ENCODE measurements at places on chromosomes 4 and X. TPM values are rescaled to one million over a fixed set of nuclear protein-coding genes. Genes with fewer than 3 reads are reported as not detected.

The MOB1B gene
- polyA plus RNA-seq: not detected

The NALF2 gene
- polyA plus RNA-seq: not detected

The GAB3 gene
- polyA plus RNA-seq: 23.6 TPM

The BEND2 gene
- polyA plus RNA-seq: not detected

The GPM6B gene
- 0.11 TPM for polyA plus RNA-seq

The N4BP2 gene
- 2.9 TPM for polyA plus RNA-seq

The TACC3 gene
- polyA plus RNA-seq: 5.0 TPM

The SLC4A4 gene
- 4.4 TPM for polyA plus RNA-seq

The OPHN1 gene
- polyA plus RNA-seq: not detected

The RADX gene
- polyA plus RNA-seq: 1.3 TPM

The TRPC5OS gene
- not detected for polyA plus RNA-seq

The CABS1 gene
- not detected for polyA plus RNA-seq

The KIAA1210 gene
- not detected for polyA plus RNA-seq

The GRIA3 gene
- polyA plus RNA-seq: not detected

The AVPR2 gene
- polyA plus RNA-seq: not detected

The WDR17 gene
- not detected for polyA plus RNA-seq

The CCDC149 gene
- polyA plus RNA-seq: not detected

The LARP1B gene
- polyA plus RNA-seq: 7.3 TPM

The KCNIP4 gene
- not detected for polyA plus RNA-seq

The MRFAP1L1 gene
- 81.3 TPM for polyA plus RNA-seq

The RBM47 gene
- polyA plus RNA-seq: 1.9 TPM

GRCh38 chrX:132614297-132614696, 125.5 kb upstream of the MBNL3 start:
- no peak for DNase-seq

GRCh38 chrX:17802756-17803155, 58.3 kb downstream of the RAI2 start:
- no peak for DNase-seq

DNA sequence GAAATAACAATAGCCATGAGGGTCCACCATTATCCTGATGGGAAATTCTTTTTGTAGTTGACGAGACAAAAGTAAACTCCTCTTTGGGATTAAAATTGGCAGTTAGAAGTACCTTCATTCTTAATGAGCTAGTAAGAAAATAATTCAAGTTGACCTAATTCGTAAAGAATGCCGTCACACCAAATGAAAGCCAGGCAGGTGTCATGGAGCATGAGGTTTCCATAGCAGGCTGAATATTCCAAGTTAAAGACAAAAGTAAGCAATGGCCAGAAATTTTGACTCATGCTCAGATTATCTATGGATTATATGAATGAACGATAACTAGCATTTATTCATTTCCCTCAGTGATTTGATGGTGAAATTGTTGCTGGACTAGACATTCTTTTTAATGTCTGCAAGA, 192.2 kb upstream of the FAT1 start:
- DNase-seq: no peak

DNA sequence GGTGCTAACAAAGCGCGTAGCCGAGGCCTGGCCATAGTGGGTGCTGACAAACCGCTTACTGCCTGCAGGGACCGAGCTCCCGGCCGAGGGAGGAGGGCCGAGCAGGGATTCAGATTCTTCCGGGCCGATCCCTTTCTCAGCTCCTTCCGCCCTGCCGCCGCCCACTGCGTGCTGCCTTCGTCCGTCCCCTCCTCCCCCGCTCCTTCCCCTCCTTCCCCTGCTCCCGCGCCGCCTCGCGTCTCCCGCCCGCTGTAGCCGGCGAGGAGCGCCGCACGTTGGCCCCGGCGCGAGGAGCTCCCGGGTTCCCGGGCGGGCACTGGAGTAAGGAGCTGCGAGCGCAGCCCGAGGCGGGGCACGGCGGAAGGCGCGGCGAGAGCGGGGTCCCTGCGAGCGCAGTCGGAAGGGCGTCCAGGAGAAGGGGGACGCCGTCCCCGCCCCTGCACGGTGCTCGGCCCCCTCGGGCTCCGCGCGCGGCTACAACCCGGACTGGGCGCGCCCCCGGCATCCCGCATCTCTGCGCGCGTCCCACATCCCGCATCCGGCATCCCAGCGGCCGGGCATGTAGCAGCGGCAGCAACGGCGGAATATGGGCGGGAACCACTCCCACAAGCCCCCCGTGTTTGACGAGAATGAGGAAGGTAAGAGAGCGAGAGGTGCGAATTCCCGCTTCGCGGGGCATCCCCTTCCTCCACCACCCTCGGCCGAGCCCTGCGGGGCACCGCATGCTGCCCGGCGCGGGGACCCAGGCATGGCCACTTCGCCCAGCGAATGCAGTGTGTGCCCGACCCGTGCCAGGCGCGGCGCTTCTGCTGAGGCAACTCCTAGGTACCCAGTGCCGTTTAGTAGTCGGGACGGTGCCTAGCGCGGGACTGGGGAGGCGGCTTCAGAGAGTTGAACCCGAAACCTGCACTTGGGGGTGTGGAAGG, at the start of gene STK32B:
Gene STK32B, plus strand, starts transcription at position 203 of the 926 bp plus-strand sequence.
- peak; percentile 17 for DNase-seq

- no peak for DNase-seq
Measured at GRCh38 chr4:128357286-128357685, 69.7 kb upstream of the PGRMC2 start.

DNA sequence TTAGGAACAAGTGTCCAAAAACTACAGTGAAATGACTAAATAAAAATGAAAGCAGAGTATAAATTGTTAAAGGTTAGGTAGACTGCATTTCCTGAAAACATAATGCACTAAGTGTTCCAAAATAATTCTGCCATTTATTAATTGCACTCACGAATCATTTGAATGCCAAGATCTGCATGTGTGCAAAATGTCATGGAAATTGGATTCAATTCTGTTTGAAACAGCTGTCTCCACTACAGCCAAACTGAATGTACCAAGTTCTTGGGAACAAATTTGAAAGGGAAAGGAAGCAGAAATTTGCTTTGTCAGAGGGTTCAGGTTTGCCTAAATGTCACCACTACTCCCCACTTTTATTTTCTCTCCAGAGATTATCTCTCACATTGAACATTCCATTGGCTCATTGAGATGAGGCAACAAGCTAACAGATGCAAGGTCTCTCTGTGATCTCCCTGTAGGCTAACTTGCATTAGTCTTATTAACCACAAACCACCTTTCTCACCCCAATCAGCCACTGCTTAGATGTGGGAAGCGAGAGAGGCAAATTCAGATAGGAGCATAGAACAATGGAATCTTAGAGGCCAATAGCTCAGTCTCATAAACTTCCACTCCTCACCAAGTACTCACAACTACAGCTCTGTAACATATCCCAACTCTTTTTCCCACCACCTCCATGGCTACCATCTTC, 226.6 kb downstream of the KDR start:
- DNase-seq: no peak

DNA sequence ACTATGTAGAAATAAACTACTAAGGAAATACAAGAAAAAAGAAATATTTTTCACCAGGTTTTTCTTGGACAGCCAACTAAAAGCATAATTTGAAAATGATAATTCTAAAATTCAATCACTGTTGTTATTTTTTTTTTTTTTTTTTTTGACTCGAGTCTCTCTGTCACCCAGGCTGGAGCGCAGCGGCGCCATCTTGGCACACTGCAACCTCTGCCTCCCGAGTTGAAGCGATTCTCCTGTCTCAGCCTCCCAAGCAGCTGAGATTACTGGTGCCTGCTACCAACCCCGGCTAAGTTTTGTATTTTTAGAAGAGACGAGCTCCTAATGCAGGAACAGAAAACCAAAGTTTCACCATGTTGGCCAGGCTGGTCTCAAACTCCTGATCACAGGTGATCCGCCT, 122.3 kb upstream of the UGT8 start:
- no peak for DNase-seq

DNA sequence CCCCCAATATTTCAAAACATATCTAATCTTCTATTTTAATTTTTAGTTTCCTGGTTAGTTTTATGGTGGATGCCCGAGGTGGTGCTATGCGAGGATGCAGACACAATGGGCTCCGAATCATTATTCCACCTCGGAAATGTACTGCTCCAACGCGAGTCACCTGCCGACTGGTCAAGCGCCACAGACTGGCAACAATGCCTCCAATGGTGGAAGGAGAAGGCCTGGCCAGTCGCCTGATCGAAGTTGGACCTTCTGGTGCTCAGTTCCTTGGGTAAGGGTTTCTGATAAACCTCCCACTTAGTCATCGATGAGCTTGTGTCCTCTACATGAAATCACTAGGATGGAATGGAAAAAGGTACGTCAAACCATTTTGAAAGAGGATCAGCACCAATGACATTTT, 280.7 kb downstream of the ANK2 start:
- no peak for DNase-seq

- no peak for DNase-seq
Measured at GRCh38 chr4:188396037-188396436, 256.8 kb downstream of the TRIML1 start.

- no peak for DNase-seq
Measured at GRCh38 chr4:67437974-67438713, 107.2 kb downstream of the CENPC start.

DNA sequence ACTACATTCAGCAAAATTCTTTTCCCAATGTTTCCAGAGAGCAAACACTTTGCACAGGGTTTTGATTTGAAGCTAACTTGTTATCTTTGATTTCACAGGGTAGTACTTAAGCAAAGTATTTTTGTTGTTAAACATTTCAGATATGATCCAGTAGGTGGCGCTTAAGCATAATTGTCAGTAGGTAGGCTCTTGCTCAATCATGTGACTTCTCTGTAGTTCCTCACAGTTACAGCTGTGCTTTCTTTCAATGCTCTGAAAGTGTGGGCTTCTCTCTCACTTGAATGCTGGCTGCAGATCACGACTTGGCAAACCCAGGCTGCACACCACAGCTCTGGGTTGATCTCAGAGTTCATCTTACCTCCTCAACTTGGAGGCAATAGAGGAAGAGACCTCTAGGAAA, 1016.5 kb downstream of the SH3BGRL start:
- peak; percentile 9 for DNase-seq

GRCh38 chr4:41791557-41791956, 43.0 kb upstream of the PHOX2B start:
- no peak for DNase-seq

DNA sequence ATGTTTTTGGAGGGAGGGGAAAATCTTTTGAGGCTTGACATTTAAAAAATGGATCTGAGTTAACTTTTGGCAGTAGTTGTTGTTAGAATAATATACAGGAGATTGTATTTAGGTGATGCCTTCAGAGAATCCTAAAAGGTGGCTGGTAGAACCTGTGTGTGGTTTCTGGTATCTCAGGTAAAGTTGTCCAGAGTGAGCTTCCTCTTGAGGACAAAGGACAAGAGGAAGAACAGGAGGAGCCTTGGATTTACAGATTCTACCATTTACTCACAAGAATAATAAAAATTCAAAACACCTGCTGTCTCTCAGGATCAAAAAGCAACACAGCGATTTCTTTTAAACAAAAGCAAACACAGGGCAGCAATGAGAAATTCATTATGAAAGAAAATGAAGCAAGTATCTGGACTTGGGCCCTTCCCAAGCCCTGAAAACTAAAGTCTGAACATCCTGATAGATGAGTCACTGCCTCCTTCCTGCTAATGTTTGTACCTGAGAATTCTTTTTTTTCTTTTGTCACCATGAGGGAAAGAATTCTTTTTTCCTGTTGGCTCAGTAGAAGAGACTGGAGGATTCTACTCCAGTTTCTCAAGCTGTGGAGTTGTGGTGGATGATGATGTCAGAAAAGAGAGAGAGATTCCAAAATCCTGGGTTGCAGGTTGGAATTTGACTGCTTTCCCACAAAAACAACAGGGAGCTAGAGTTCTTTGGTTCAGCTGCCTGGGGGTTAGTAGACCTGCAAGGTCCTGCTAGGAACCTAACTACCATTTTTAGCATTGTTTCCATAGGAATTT, 31.5 kb upstream of the RAPGEF2 start:
- no peak for DNase-seq

GRCh38 chr4:112508356-112508755, 7.6 kb downstream of the NEUROG2 start:
- no peak for DNase-seq

All from immature natural killer cell (primary cell).